ENCODE measurements at places on chromosomes 12 and 14. TPM values are rescaled to one million over a fixed set of nuclear protein-coding genes. Genes with fewer than 3 reads are reported as not detected.

- no peak overlapping the region for H3K27ac ChIP-seq
- peaks cover 24% of the 10 kb centered on the region for H3K4me1 ChIP-seq
- H3K27me3 ChIP-seq = no peaks in the 10 kb centered on the region
- DNase-seq = no peak
Observed at GRCh38 chr12:53286448-53286847, 8.9 kb upstream of the PFDN5 start.

- H3K4me3 ChIP-seq = peak overlapping the region; percentile 89
- peak; percentile 68 for DNase-seq
Observed at GRCh38 chr14:60722357-60723115, 1.6 kb downstream of the SIX4 start.

GRCh38 chr12:44738051-44738450 is 138.1 kb downstream of the NELL2 start:
- no peak overlapping the region for H3K27ac ChIP-seq
- H3K4me3 ChIP-seq = no peak overlapping the region
- no peak for DNase-seq

Gene RTRAF
- total RNA-seq = 213 TPM

DNA sequence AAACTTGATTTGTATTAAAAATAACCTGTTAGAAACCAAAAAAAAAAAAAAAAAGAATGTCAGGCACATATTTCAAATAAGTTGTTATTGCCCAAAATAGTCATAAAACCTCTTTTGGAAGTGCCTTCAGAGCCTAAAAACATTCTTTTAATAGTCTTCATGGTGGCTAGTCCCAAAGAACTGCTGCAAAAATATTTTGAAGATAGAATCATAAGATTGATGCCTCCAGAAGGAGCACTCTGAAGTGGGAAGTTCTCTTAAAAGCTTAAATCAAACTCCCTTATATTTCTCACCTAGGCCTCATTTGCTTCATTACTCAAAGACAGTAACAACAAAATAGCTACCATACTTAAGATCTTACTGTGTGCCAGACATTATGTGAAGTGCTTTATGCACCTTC is 27.2 kb upstream of the NT5DC3 start:
- H3K27ac ChIP-seq = no peak overlapping the region
- no peaks in the 10 kb centered on the region for H3K36me3 ChIP-seq
- DNase-seq = peak; percentile 84
- no peak overlapping the region for H3K4me3 ChIP-seq

GRCh38 chr12:101076921-101077320 is 133.1 kb downstream of the SLC5A8 start:
- peaks cover 12% of the 10 kb centered on the region for H3K4me1 ChIP-seq
- no peak overlapping the region for H3K4me3 ChIP-seq
- H3K27me3 ChIP-seq = no peaks in the 10 kb centered on the region
- H3K36me3 ChIP-seq = no peaks in the 10 kb centered on the region

DNA sequence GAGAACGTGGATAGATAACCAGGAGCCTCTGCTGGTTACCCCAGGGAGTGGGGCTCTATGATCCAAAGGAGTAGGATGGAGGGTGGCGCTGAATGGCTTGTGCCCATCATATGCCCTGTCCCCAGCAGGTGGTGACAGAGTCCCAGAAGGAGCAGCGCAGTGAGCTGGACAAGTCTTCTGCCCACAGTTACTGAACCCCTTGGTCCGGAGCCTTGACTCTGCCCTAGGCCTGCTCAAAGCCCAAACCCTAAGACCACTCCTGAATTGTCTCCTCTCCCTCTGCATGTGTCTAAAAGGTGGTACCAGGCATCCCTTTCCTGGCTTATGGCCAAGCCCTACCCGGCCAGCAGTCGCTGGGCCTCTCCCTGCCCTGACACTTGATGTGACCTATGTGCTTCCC is 3.2 kb downstream of the PRPH start:
- H3K27me3 ChIP-seq = peaks cover 55% of the 10 kb centered on the region
- H3K27ac ChIP-seq = no peak overlapping the region
- no peaks in the 10 kb centered on the region for H3K36me3 ChIP-seq
- no peak overlapping the region for H3K4me3 ChIP-seq
- no peak for DNase-seq
- peaks cover 2% of the 10 kb centered on the region for H3K4me1 ChIP-seq

DNA sequence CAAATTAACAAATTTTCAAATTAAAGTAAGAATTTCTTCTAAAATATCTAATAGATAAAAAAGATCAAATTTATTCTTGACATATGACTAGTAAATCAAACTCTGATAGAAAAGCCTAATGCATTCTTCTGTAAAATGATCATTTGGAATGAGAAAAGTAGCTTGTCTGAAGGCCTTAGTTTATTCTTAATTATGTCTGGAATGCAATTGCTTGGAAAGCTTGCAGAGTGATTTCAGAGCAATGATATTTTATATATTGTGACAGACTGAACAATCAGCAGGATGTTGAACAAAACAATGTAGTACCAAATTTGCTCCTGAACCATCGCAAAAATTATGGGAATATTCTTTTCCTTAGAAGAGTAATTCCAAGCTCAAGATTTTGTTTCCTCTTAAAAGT is 789.6 kb upstream of the NOVA1 start:
- no peak overlapping the region for H3K4me3 ChIP-seq
- H3K27ac ChIP-seq = no peak overlapping the region
- no peaks in the 10 kb centered on the region for H3K27me3 ChIP-seq

GRCh38 chr14:38329246-38329645 is 73.4 kb upstream of the CLEC14A start:
- H3K36me3 ChIP-seq = no peaks in the 10 kb centered on the region
- H3K27me3 ChIP-seq = no peaks in the 10 kb centered on the region
- no peaks in the 10 kb centered on the region for H3K4me1 ChIP-seq
- no peak overlapping the region for H3K4me3 ChIP-seq

DNA sequence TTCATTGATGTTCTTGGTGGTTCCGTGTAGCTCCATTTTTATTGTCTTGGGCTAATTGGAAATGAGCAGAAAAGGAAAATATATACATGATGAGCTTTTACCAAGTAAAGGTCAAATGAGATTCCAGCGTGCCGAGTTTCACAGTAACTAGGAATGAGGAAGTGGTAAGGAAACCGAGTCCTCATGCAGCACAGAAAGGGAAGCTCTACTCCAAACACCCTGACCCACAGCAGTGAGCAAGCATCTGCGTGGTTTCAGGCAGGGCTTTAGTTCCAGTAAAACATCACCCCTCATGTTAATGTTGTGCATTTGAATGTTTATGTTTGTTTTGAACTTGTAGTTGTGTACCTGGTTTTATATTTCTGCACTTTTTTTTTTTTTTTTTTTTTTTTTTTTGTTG is 208.0 kb downstream of the SLC41A2 start:
- no peaks in the 10 kb centered on the region for H3K36me3 ChIP-seq
- DNase-seq = peak; percentile 78
- H3K4me3 ChIP-seq = no peak overlapping the region
- H3K27ac ChIP-seq = no peak overlapping the region
- H3K4me1 ChIP-seq = peaks cover 18% of the 10 kb centered on the region

GRCh38 chr12:133165776-133166175 is 15.5 kb upstream of the ZNF268 start:
- no peaks in the 10 kb centered on the region for H3K4me1 ChIP-seq
- H3K36me3 ChIP-seq = no peaks in the 10 kb centered on the region
- no peak overlapping the region for H3K4me3 ChIP-seq
- no peak for DNase-seq
- H3K27me3 ChIP-seq = no peaks in the 10 kb centered on the region

DNA sequence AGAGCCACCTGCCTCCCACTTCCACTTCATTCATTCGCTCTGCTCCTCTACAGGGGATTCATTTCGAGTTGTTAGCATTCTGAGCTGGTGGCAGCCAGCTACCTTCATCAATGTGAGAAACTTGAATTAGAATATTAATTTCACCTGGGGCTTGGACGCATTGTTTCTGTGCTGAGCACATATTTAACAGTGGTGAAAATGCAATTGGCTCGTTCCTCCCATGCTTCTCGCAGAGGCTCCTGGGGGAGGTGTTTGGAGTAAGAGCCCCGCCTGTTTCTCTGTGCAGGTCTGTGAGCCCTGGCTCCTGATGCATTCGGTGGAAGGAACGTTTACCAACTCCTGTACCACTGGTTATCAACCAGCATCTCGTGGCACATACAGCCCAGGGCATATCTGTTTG is 141.5 kb downstream of the AACS start:
- no peaks in the 10 kb centered on the region for H3K36me3 ChIP-seq
- no peak overlapping the region for H3K4me3 ChIP-seq
- H3K27ac ChIP-seq = no peak overlapping the region
- no peak for DNase-seq
- no peaks in the 10 kb centered on the region for H3K4me1 ChIP-seq
- H3K27me3 ChIP-seq = no peaks in the 10 kb centered on the region

DNA sequence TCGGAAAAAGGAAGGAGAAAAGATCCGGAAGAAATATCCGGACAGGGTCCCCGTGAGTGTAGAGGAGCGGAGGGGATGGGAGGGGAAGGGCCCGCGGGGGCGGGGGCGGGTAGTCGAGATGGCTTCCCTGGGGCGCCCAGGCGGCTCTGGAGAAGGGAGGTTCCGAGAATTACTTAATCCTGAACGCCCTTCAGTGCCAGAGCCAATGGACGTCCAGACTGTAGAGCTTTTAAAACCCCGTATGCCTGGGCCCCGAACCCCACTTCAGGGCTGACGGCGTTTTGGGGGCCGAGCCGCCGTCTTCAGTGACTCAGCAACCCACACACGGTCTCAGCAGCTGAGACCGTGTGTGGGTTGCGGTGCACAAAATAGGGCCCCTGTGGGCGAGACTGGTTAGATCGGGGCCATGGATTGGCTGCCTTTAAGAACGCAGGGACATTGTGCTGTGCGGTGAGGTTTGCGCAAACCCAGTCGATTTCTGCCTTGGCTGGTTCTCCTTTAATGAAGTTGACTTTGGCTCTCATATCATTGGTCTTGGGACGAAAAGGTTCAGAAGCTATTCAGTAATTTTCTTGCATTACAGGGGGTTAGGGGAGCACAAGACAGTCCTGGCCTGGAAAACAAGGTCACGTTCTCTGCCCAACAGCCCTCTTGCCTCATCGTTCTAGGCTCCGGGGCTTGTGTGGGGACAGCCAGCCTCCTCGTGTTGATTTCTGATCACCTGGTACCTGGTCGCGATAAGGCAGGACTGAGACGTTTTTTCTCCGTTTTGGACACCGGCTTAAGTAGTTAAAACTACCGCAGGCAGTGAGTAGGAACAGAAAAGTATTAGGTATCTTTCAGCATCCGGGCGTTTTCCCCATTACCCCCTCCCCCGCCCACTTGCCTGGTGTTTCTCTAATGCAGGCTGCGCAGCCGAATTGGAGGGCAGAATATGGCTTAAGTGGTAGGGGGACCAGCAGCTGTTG is 775 bp downstream of the GABARAPL1 start:
- peak; percentile 91 for DNase-seq
- peak overlapping the region; percentile 92 for H3K4me3 ChIP-seq
- H3K36me3 ChIP-seq = no peaks in the 10 kb centered on the region
- no peaks in the 10 kb centered on the region for H3K27me3 ChIP-seq
- peak overlapping the region; percentile 99 for H3K27ac ChIP-seq
- H3K4me1 ChIP-seq = peaks cover 7% of the 10 kb centered on the region

Gene PAX9
- 1.9 TPM for total RNA-seq

DNA sequence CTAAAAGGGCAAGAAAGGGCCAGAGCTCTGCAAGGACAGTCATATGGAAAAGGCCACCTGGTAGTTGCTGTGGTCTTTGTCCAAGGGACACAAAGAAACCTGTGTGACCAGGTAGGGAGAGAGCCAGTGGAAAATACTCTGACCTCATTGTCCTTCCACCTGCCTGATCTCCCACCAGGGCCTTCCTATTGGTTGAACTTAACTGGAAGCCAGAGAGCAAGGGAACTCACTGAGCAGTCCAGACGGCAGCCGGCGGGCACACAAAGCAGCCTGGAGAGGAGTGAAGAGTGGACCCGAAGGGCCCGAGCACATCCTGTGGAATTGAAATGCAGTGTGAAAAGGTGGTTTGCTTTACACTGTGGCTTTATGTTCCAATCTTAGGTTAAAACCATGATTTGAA is 120.7 kb downstream of the SLC25A21 start:
- no peaks in the 10 kb centered on the region for H3K36me3 ChIP-seq
- no peak for DNase-seq
- H3K4me1 ChIP-seq = peaks cover 23% of the 10 kb centered on the region
- no peak overlapping the region for H3K27ac ChIP-seq
- no peak overlapping the region for H3K4me3 ChIP-seq

Gene DLK1
- 1.3 TPM for total RNA-seq

- no peak for DNase-seq
- no peaks in the 10 kb centered on the region for H3K4me1 ChIP-seq
- no peaks in the 10 kb centered on the region for H3K27me3 ChIP-seq
- no peak overlapping the region for H3K27ac ChIP-seq
Observed at GRCh38 chr14:53341324-53341723, 188.2 kb upstream of the DDHD1 start.

DNA sequence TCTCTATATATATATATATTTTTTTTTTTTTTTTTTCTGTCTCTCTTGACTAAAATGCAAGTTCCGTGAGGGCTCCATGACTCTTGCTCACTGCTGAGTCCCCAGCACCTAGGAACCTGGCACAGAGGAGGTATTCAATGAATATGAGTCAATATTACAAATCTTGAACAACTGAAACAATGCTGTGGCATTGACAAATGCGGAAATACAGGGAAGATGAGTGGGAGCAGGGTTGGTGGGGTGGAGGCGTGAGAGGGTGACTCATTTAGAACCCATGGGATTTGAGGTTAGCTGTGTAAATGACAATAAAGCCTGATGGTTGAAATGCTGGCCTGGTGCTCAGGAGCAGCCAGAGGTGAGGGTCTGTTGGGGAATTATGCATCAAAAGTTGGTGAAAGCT is 121.7 kb upstream of the FUT8 start:
- H3K36me3 ChIP-seq = no peaks in the 10 kb centered on the region
- peak; percentile 93 for DNase-seq

DNA sequence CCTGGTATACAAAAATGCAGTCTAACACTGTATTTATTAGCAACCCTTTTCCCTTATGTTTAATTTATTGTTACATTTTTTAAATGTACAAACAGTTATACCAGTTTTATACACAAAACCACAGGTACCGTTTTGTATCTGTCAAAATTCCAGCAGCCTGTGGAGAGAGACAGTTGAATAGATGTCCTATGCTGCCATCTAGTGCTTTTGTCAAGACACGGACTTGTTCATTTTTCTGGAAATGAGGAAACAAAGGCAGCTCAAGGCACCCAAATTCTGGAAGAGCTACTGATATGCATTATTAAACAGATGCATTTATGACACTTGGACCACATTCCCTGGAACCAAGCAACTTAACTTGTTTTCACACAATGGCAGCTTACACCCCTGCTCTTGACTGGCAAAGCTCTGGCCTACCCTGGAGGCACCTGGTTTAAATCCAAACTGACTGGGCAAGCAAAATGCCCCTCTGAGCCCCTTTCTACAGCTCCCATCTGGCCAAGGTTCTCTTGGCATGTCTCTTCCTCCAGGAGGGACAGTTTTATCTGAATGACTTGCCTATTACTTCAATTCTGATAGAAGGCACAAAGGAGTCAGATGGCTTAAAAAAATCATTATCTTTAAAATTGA is 286.9 kb upstream of the PRKD1 start:
- no peak overlapping the region for H3K27ac ChIP-seq
- H3K4me3 ChIP-seq = peak overlapping the region; percentile 2
- no peaks in the 10 kb centered on the region for H3K36me3 ChIP-seq
